WTC11 (cell line): ENCODE measurements at places on chromosomes 5 and 9. TPM values are rescaled to one million over a fixed set of nuclear protein-coding genes. Genes with fewer than 3 reads are reported as not detected.
A peak's percentile ranks its signal among the peaks of the same experiment; 100 is the strongest.

KIF12 gene
- total RNA-seq: 3.0 to 4.0 TPM (median 3.1 TPM) in 3 replicates

TMEM171 gene
- 0.96 to 1.8 TPM (median 1.7 TPM) in 3 replicates for total RNA-seq

PCDHGA11 gene
- total RNA-seq: 7.0 to 8.4 TPM (median 7.1 TPM) in 3 replicates

NOXA1 gene
- 2.9 to 5.9 TPM (median 4.8 TPM) in 3 replicates for total RNA-seq

TRIM14 gene
- 11.9 to 18.4 TPM (median 18.2 TPM) in 3 replicates for total RNA-seq

ZNF883 gene
- total RNA-seq: 22.0 to 25.4 TPM (median 22.6 TPM) in 3 replicates

ZNF300 gene
- 14.3 to 17.9 TPM (median 15.8 TPM) in 3 replicates for total RNA-seq

BICD2 gene
- 30.8 to 38.7 TPM (median 31.4 TPM) in 3 replicates for total RNA-seq

HK3 gene
- 0.17 to 0.18 TPM in 2 of 3 replicates, not detected in the other for total RNA-seq

PCDHA9 gene
- 1.1 to 1.5 TPM (median 1.4 TPM) in 3 replicates for total RNA-seq

ENTPD2 gene
- total RNA-seq: 8.3 to 9.6 TPM (median 9.2 TPM) in 3 replicates

RARS1 gene
- 89.9 to 98.8 TPM (median 95.1 TPM) in 3 replicates for total RNA-seq

ERP44 gene
- total RNA-seq: 13.2 to 14.1 TPM (median 13.7 TPM) in 3 replicates

FBP2 gene
- not detected in 3 replicates for total RNA-seq

NXNL2 gene
- 1.9 to 2.3 TPM (median 2.2 TPM) in 3 replicates for total RNA-seq

TIGD6 gene
- total RNA-seq: 2.1 to 3.2 TPM (median 2.8 TPM) in 3 replicates

FGFR4 gene
- total RNA-seq: 108 to 122 TPM (median 111 TPM) in 3 replicates

SPINK4 gene
- not detected in 3 replicates for total RNA-seq

SPAAR gene
- total RNA-seq: 0.23 to 0.33 TPM in 2 of 3 replicates, not detected in the other

CERCAM gene
- total RNA-seq: 13.7 to 15.9 TPM (median 15.2 TPM) in 3 replicates

GRCh38 chr9:75775166-75775565 lies 115.3 kb upstream of the PCSK5 start:
- DNase-seq: no peak

GRCh38 chr5:177966009-177966838 lies 29.8 kb downstream of the PROP1 start:
- no peak for DNase-seq

DNA sequence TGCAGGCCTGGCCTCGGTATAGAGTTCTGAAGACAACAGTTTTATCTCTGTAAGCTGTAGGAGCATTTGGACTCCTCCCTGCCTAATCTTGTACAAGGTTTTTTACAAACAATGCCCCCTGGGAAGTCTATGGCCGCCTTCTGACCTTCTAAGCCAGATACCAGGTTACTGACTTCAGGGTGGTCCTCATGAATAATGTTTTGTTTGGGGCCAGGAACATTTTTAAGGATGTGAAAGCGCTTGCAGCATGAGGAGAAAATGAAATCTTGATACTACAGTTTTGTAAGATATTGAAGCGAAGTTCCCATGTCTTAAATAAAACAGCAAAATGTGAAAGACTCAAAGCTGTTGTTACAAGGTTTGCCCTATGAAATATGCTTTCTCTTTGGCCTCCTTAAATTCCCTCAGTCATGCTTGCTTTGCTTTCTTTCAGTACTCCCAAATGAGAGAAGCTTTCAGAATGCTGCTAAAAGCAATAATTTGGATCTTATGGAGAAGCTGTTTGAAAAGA lies 5.2 kb downstream of the ANKDD1B start:
- no peak for DNase-seq

- no peak for DNase-seq
Measured at GRCh38 chr5:127517110-127517479, 345 bp upstream of the PRRC1 start.

GRCh38 chr5:63022403-63022802 lies 443.8 kb downstream of the LRRC70 start:
- DNase-seq: no peak

GRCh38 chr9:94018628-94019027 lies 63.5 kb upstream of the BARX1 start:
- no peak for DNase-seq

DNA sequence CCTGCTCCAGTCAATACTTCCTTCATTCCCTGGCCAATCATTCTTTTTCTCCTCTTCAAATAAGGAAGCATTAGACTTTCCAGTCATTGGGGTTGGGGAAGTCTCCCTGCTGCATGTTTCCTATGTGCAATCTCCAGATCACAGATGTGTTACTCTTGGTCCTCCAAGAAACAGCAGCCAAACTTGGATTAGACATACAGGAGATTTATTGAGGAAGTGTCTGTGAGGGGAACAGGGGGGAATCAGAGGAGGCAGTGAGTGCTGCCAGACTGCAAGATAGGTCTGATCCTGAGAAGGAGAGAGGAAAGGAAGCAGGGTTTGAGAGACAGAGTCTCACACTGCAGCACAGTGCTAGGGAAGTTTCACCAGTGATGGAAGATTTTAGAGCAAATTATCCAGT lies 40.6 kb upstream of the SLIT3 start:
- no peak for DNase-seq

DNA sequence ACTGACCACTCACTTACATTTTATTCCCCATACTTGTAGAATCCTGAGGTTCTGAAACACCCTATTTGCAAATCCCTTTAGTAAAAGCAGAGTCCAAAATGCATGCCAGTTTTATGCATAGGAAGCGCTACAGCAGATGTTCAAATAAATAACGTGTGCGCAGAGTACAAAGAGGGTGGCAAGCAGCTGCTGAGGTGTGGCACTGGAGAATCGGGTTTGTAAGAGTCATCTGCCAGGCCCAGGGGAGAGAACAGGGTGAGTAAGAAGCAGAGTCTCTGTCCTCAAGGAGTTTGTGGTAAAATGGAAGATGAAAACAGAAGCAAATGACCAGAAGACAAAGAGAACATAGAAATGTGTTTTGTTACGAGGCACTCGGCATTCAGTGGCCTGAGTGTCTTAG lies 288.8 kb downstream of the GLIS3 start:
- DNase-seq: no peak

DNA sequence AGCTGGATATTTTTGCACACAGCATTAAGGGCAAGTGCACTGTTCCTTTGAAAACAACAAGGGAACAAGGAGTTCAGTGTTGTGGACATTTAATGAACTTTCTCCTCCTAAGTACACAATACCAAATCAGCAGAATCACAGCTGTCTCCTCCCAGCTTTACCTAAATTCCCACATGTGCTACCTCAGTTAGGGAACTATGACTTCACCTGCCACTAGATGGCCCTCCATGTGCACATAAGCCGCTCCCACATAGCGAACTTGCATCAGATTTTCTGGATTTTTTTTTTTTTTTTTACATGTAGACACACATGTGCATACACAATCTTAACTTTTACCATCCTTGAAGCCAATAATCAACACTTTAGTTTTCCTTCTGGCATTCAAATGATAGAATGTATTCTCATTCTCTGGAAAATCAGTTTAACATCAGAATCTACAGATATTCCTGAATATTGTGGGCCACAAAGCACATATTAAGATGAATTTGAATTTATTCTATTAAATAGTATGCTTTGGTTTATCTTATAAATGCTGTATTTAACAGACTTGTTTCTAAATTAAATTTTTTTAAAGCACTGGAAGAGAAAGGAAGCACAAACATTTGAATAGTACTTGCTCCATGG lies 123.6 kb downstream of the PALM2AKAP2 start:
- DNase-seq: peak; percentile 59

DNA sequence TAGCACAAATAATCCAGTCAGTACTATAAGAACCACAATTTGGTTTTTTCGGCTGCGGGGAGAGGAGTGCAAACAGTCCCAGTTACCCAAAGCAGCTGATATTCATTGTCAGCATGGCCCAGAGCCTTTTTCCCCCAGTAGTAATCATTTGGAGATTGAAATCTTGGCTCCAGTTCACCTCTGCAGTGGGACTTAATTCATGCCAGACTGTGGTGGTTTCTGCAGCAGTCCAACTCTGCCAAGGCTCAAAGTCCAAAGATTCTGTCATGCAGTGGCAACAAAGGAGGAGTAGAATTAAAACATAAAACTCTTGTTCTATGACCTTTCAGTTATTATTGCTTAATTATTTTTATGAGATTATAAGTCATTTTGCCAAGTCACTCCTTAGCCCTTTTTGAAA lies 25.0 kb upstream of the TRIM36 start:
- DNase-seq: no peak

GRCh38 chr5:162473041-162473714 lies 405.6 kb downstream of the GABRG2 start:
- DNase-seq: no peak

GRCh38 chr9:92180669-92181181 lies 65.5 kb upstream of the SPTLC1 start:
- no peak for DNase-seq

DNA sequence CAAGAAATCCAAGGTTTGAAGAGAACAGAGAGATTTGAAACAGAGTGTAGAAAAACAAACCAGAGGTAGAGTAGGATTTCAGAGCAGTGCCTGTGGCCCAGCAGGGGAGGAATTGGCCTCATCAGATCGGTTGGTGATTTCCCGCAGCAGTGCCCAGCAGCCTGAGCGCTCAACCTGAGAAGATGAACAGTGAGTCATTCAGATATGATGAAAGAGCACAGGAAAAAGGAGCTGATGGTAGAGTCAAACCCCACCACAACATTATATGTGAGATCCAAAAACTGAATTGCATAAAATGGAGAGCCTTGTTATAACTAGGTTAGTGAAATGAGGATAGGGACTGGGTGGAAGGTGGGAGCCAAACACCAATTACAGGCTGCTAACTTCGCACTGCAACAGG lies 248.9 kb downstream of the PIK3R1 start:
- DNase-seq: no peak

- DNase-seq: no peak
Measured at GRCh38 chr5:175520321-175520720, 42.0 kb downstream of the SFXN1 start.

- DNase-seq: no peak
Measured at GRCh38 chr9:116320290-116320689, 166.7 kb downstream of the PAPPA start.

DNA sequence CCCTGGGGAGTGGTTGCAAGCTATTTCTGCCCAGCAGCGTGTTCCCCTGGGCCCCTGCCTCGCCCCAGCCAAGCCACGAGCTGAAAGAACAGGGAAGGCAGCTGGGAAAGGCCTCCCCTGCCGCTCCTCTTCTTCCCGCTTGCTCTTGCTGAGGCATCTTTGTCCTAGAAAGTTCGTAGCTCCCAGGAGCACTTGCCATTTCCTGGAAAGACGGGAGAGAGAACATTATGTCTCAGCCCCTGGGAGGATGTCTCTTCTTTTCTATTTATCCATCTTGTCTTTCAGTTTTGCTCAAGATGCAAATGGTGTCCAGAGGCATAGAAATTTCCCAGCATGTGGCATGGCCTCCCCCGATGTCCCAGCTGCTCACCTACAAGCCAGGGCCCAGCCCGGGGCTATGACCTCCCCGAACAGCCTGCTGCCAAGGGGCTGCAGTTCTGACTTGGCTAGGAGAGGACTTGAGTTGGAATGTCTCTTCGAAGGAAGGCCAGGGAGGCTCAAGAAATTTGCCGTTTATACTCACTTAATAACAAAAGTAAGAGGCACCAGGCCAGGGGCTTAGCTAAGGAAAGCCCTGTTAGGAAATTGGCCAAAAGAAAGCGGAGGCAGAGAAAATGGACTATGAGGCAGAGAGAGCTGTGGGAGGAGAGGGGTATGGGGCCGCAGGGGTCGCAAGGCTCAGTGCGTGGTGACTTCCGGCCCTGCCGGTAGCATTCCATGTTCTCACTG lies 87.3 kb downstream of the LIFR start:
- no peak for DNase-seq

DNA sequence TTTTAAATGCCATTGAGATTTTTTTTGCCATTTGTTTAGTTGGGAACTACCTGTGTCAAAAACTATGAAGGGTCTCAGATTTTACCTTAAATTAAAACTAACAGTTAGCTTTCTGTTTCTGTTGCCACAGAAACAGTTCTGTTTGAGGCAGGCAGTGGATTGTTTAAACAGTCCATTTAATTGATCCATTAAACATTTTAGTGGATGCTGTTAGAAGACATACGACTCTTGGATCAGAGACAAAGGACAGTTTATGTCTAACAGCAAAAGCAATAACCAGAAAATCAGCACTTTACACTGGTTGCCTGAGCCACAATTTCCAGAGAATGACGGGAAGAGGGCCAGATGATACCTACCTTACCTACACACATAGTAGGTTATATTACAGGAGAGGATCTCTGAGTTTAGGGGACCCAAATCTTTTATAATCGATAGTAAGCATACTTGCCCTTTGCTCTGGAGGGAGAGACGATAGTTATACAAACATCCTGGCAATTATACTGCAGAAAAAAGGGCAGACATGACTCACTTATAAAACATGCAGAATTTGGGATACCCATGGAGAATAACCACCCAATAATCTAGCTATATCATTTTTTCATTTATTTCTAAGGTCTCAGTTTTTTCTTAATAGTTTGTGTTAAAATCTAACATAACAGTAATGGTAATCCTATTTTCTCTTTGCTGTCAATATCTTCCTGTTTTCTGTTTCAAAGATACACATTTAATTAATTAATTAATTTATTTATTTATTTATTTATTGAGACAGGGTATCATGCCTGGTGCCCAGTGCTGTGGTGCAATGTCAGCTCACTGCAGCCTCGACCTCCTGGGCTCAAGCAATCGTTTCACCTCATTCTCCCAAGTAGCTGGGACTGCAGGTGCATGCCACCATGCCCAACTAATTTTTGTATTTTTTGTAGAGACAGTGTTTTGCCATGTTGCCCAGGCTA lies 136.7 kb upstream of the TNFAIP8 start:
- no peak for DNase-seq

DNA sequence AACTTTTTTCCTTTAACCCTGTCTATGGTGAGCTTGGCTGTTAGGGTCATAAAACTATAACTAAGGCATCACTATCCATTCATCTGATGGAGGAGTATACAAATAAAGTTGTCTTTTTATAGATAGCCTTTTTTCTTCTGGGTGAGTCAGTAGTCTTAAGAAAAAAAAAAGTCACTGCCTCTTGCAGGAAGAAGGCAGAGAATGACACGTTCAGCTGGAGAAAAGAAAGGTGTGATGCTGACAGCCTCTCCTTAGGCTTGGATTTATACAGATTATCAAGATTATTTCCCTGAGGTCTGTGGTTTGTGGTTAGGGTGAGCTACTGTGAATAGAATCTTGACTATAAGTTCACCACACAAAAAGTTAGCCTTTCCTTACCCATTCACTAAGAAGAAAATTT lies 23.0 kb downstream of the EPB41L4B start:
- no peak for DNase-seq

GRCh38 chr9:125446561-125447094 lies 185.0 kb downstream of the GAPVD1 start:
- DNase-seq: no peak

- DNase-seq: no peak
Measured at GRCh38 chr5:68419637-68420452, 204.3 kb downstream of the PIK3R1 start.

DNA sequence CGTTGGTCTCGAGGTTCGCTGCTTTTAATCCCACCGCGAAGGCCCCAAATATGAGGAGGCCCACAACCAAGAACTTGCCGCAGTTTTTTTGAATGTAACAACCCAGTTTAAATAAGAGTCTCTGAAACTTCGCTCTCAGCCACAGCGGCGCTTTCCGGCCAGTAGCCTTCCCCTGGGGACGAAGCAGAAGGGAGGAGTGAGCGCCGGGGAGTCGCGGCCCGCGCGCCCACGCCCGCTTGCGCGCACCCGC lies 10.4 kb downstream of the PTCH1 start:
- no peak for DNase-seq

- DNase-seq: no peak
Measured at GRCh38 chr5:167888393-167888792, 403.1 kb upstream of the WWC1 start.

- no peak for DNase-seq
Measured at GRCh38 chr5:61322738-61323725, 9.0 kb upstream of the ZSWIM6 start.

- DNase-seq: no peak
Measured at GRCh38 chr5:94740286-94740685, 121.8 kb downstream of the SLF1 start.

GRCh38 chr9:16627521-16627920 lies 242.9 kb downstream of the BNC2 start:
- no peak for DNase-seq
